GM13977 (cell line): ENCODE measurements at places on chromosomes 4 and X.

DNA sequence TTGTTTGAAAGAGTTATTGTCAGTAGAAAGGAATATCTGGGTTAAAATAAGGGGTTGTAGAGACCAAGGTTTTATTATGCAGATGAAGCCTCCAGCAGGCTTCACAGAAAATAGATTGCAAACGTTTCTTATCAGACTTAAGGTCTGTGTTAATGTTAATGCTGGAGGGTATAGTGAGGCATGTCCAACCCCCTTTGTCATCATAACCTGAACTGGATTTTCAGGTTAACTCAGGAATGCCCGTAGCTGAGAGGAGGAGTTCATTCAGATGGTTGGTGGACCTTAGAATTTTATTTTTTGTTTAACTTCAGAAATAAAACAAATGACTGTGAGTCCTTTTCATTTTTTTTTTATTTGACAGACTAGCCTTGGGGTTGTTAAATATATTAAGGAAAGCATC lies 354.1 kb downstream of the GPM6A start:
- no peak for DNase-seq

DNA sequence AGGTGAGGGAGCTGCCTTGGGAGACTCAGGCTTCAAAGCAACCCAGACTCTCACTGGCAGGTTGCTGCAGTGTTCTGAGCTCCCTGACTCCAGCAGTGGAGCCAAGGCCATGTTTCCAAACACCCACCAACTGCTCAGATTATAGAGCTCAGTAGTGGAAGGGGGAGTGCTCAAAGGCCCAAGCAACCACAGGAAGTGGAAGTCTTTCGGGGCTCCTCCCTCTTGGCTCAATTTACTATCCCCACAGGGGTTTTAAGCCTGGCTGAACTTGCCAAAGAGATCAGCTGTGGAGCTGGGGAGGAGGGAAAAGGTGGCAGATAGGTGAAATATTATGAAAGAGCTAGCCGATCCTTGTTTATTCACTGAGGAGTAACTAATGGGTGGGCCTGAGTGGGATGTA lies 82.5 kb downstream of the HPRT1 start:
- DNase-seq, result no peak

- DNase-seq, result peak; percentile 40
Observed at GRCh38 chrX:8748855-8749254, 16.9 kb upstream of the ANOS1 start.

DNA sequence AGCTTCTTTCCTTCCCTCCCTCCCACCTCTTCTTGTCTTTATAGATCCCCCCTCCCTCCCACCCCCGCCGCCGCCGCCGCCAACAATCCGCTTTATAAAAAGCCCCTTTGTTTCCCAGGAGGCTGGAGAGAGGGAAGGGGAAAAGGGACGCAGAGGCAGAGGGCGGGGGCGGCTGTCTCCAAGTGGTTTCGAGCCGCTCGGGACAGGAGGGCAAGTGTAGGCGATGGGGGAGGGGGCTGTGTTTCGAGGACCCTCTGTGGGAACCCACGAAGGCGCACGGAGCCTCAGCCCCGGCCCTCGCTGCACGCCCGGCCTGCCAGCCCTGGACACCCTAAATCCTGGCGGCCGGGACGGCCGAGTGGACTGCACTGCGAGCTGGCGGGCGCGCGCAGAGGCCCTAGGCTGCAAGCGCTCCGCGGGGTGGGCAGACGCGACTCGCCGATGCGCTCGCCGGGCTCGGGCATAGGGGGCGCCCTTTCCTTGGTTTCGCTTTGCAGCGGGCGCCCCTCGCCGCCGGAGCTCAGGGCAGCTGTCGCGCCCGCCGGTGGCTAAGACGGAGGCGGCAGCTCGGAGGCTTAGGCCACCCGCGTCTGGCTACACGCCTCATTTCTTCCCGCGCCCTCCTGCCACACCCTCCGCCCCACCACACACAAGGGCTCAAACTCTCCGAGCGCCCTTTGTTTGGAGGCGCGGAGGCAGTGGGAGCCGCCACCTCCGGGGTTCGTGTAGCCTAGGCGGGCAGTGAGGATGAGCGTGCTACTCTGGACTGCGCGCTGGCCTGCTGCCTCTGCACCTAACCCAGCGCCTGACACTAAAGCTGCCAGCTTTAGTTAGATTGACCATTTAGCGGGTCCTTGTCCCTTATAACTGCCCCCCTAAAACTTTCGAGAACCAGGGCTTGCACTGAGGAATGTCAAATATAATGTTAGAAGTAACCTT lies 2.2 kb downstream of the MAMLD1 start:
- no peak for DNase-seq

DNA sequence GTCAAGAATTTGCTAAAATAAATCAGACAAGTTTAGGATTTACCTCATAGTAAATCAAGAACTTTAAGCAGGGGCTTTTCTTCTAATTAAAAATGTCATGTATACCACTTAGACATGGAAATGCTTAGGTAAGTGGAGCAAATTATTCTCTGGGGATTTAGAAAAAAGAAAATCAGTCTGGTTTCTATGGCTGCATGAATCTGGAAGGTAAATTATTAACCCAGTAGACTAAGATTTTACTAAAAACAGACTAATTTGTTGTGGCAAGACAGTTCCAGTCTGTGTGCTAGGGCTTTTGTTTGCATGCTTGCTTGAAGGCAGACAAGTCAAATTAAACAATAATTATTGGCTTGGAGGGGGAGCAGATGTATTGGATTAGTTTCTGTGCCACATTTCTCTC lies 140.6 kb downstream of the TBL1X start:
- no peak for DNase-seq

DNA sequence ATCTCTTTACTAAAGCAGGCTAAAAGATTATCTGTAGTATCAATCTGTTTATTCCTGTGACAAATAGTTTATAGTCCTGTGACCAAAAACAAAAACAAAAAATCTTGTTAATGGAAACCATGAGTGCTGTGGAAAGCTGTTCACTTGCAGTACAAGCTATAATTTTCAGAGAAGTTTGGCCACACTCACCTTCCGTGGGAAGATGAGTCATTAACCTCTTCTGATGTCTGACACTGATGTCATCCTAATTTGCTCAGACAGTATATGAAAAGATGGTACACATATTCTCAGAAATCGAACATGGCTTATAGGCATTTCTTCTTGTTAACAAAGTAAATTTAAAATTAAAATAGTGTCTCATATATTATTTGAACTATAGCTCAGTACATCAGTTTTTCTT lies 19.9 kb upstream of the ENPP6 start:
- no peak for DNase-seq

- peak; percentile 55 for DNase-seq
Observed at GRCh38 chr4:80876810-80877209, 153.7 kb upstream of the BMP3 start.

DNA sequence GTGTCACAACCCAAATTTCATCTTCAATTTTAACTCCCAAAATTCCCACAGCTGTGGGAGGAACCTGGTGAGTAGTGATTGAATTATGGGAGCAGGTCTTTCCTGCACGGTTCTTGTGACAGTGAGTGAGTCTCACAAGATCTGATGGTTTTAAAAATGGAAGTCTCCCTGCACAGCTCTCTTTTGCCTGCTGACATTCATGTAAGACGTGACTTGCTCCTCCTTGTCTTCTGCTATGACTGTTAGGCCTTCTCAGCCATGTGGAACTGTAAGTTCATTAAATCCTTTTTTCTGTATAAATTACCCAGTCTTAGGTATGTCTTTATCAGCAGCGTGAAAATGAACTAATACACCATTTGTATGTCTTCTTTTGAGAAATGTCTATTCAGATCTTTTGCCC lies 13.0 kb upstream of the BLTP1 start:
- no peak for DNase-seq

- DNase-seq, result no peak
Observed at GRCh38 chrX:41730081-41730480, 6.1 kb downstream of the GPR82 start.

- no peak for DNase-seq
Observed at GRCh38 chr4:39614487-39615162, 24.0 kb downstream of the SMIM14 start.

DNA sequence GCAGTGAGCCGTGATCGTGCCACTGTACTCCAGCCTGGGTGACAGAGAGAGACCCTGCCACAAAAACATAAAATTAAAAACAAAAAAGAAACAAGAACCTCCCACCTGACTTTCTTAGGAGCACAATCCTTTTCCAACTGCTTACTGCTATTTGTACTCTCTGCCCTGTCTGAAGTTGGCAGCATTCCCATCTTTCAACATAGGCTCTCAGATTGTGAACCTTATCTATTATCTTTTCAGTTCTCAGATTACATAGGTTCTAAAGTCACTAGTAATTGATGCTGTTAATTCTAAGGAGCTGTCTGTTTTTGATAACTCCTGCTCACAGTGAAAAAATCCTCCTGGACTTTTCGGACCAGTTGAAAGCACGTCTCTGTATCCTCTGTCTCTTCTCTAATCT lies 812.2 kb upstream of the CT83 start:
- no peak for DNase-seq

DNA sequence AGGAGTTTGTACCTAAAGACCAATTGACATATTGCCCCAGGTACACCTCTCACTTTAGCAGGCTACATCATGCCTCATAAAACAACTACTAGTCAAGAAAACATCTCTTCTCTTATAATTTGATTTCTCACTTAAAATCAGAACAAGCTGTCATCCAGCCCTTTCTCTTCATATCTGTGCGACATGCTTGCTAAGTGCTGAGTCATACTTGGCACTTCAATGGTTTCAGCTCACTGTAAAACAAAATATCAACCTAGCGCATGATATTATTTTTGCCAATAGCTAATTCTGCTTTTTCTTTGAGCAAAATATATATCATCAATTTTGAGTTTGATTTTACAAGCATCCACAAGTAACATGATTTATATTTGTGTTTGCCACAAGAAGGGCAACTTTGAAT lies 27.9 kb upstream of the FUNDC1 start:
- no peak for DNase-seq

DNA sequence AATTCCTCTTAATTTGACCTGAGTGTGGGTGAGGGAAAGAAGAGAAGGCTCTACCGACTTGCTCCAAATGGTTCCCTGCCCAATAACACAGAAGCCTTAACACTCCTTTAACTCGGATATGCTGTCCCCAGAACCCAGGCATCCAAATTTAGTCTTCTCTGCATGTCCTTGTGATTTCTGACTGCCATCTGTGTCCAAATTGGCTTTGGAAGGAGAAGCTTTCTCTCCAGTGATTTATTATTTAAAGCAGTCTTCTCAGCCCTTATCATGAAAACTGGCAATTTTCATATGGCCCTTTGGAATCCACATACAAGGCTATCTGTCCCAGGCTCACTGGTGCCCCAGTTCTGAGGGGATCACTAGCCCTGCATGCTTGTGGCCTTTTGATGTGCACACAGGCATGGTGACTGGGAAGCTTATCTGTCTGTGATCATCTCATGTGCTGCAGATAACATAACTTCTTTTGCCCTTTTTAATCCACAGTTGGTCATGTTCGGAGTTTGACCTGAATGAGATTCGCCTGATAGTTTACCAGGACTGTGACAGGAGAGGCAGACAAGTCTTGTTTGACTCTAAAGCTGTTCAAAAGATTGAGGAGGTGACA lies 56.7 kb downstream of the FNIP2 start:
- DNase-seq, result no peak

DNA sequence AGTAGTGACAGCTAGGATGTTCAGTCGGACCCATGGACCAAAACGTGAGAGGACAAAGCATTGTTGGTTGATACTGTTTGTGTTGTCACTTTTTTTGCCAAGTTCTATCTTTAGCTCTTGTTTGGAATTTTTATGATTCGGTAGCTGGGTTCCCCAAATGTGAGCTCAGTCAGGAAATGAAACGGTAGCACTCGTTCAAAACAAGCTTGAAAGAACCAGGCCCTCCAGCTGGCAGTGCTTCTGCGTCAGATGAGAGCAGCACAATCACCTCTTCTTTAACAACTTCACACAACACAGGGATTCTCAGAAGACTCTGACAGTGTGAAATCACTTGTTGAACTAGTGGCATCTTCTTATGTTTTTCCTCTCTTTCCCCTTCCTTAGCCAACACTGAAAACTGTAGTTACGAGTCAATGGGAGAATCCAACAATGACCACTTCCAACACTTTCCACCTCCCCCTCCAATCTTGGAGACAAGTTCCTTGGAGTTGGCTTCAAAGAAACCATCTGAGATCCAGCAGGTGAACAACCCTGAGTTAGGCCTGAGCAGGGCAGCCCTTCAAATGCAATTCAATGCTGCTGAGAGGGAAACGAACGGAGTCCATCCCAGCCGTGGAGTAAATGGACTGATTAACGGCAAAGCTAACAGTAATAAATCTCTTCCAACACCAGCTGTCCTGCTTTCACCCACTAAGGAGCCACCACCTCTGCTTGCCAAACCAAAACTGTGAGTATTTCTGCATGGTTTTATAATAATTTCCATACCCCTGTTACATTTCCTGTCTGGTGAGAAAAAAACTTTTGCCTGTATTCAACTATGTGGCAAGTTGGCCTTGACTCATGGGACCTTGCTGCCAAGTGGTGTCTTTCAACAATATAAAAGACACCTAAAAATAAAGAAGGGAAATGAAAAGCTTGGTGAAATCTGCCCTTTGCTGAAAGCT lies 214.6 kb downstream of the PALLD start:
- no peak for DNase-seq

GRCh38 chrX:68832101-68832416 lies 3.2 kb downstream of the EFNB1 start:
- DNase-seq, result peak; percentile 72

DNA sequence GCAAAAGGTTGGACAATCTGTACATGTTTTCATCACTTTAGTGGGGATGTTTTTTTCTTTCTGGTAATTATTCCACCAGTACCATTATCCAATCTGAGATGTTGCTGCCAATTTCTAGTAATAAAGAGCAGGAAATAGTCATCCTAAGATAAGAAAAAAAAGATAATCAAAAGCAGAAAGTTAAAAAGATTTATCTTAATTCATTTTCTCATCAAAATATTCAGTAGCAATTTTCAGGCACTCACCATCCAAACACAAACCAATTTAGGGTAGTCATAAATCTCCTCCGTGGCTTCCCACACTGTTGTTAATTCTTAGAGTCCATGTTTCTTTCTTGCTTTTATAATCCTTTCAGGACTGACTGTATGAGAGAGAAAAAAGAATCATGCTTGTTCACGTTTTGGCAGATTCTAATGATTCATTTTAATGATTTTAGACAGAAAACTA lies 263.7 kb upstream of the UGT8 start:
- no peak for DNase-seq

GRCh38 chr4:40307627-40308497 lies 27.3 kb upstream of the CHRNA9 start:
- DNase-seq, result no peak

- DNase-seq, result no peak
Observed at GRCh38 chr4:136136601-136137000, 1395.7 kb downstream of the PCDH18 start.

GRCh38 chrX:12013211-12013618 lies 125.1 kb upstream of the FRMPD4 start:
- no peak for DNase-seq

DNA sequence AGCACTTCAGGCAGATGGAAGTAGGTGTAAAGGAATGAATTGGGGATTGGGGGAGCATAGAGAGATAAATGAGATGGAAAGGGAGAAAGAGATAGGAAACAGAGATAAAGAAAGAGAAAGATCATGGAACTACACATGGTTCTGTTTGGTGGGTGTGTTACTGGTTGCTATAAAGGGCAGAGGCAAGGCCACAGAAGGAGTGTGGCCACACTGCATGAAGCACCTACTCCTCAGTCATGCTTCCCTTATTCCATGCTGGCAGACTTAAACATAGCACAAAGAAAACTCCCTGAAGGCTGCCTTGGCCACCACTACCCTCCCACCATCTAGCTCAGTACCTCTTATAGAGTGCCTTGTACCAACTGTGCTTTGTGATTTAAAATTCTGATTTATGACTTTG lies 56.9 kb downstream of the OPHN1 start:
- DNase-seq, result no peak

- no peak for DNase-seq
Observed at GRCh38 chr4:102959496-102959895, 60.0 kb downstream of the SLC9B1 start.
